Lung (tissue), 17 donors: ENCODE measurements at places on chromosomes 7 and 10. TPM values are rescaled to one million over a fixed set of nuclear protein-coding genes. Genes with fewer than 3 reads are reported as not detected.
A peak's percentile ranks its signal among the peaks of the same experiment; 100 is the strongest.

- H3K27me3 ChIP-seq = no peaks in the 10 kb centered on the region
- H3K4me1 ChIP-seq = peaks cover 4% of the 10 kb centered on the region
- DNase-seq = no peak
- H3K4me3 ChIP-seq = no peak overlapping the region
- H3K27ac ChIP-seq = no peak overlapping the region
Measured at GRCh38 chr10:24683554-24683953, 40.1 kb downstream of the ARHGAP21 start.

- DNase-seq = no peak
- no peak overlapping the region for H3K4me3 ChIP-seq
- H3K36me3 ChIP-seq = no peaks in the 10 kb centered on the region
- no peak overlapping the region for H3K27ac ChIP-seq
- no peaks in the 10 kb centered on the region for H3K4me1 ChIP-seq
Measured at GRCh38 chr7:79652619-79653018, 199.2 kb upstream of the MAGI2 start.

DNA sequence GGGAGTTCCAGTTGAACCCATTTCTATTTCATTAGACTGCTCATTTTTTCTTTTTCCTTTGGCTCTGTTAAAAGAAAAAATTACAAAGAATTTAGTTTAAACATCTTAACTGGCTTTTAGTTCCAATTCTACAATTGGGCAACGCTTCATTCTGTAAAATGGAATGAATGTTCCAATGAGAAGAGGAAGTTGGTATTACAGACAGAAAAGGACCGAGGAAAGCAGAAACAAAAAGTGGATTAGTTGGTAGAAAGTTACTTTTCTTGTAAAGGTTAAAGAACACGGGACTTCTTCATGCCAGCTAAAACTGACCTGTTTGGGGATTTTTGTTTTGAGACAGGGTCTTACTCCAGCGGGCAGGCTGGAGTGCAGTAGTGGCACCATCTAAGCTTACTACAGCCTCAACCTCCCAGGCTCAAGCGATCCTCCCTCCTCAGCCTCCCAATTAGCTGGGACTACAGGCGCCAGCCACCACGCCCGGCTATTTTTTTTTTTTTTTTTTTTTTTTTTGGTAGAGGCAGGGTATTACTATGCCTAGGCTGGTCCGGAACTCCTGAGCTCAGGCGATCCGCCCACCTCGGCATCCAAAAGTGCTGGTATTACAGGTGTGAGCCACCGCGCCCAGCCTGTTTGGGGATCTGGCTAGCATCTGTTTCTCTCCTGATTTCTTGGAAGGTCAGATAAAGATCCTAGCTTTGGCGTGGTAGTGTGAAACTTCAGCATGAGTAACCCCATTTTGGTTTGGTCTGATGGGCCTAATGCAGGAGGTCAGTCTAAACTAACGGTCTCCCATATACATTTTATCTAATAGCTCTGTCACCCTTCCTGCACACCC is 1.3 kb upstream of the VDAC2 start:
- peak overlapping the region; percentile 79 for H3K4me3 ChIP-seq
- H3K4me1 ChIP-seq = peaks cover 9% of the 10 kb centered on the region
- H3K27me3 ChIP-seq = peaks cover 2% of the 10 kb centered on the region

RBM20 gene
- 3.3 TPM for total RNA-seq

EPO gene
- not detected for total RNA-seq
